Tongue (tissue), 3 donors: ENCODE measurements at places on chromosomes 5 and 9. TPM values are rescaled to one million over a fixed set of nuclear protein-coding genes. Genes with fewer than 3 reads are reported as not detected.

DNA sequence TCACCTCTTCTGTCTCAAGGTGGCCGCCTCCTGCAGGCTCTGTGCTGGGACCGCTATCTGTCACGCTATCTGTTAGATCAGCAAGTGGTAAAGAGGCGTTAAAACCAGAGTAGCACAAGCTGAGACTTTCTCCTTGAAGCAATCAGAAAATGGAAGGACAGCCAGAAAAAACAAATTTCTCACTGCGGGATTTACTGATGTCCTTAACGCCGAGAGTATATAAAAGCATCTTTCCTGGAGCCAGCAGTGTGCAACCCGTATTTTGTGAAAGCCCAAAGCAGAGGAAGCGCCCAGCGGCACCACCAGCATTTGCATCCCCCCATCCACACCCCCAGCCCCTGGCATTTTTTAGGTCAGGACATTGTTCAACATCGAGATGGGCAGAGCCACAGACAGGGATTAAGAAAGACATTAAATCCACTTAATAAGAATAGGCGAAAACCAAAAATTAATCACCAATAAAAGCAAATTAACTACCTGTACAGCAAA is 48.6 kb downstream of the DUSP1 start:
- no peak for DNase-seq

DNA sequence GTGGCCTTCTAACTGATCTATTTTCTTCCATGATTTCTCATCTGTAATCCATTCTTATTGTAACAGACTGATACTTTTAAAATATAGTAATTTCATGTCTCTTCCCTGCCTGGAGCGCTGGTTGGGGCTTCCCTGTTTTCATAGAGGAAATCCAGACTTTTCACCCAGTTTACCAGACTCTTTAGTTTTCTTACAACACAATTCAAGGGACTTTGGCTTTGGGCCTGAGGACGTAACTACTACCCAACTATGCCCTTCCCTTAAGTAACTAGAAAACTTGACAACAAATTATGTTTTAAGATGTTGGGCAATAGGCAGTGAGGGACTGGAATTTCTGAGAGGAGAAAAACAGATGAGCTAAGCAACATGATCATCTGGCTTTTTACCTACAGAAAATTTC is 289.6 kb downstream of the FGF10 start:
- no peak for DNase-seq

GRCh38 chr9:18976709-18977531 is 56.1 kb downstream of the SAXO1 start:
- no peak for DNase-seq

- DNase-seq = no peak
Observed at GRCh38 chr5:157477814-157478494, 17.9 kb downstream of the NIPAL4 start.

GRCh38 chr5:77560677-77561263 is 68.7 kb upstream of the WDR41 start:
- peak; percentile 81 for DNase-seq

- DNase-seq = peak; percentile 83
Observed at GRCh38 chr9:108634204-108634603, 221.6 kb downstream of the ACTL7B start.

- no peak for DNase-seq
Observed at GRCh38 chr5:88551724-88552345, 283.2 kb upstream of the TMEM161B start.

DNA sequence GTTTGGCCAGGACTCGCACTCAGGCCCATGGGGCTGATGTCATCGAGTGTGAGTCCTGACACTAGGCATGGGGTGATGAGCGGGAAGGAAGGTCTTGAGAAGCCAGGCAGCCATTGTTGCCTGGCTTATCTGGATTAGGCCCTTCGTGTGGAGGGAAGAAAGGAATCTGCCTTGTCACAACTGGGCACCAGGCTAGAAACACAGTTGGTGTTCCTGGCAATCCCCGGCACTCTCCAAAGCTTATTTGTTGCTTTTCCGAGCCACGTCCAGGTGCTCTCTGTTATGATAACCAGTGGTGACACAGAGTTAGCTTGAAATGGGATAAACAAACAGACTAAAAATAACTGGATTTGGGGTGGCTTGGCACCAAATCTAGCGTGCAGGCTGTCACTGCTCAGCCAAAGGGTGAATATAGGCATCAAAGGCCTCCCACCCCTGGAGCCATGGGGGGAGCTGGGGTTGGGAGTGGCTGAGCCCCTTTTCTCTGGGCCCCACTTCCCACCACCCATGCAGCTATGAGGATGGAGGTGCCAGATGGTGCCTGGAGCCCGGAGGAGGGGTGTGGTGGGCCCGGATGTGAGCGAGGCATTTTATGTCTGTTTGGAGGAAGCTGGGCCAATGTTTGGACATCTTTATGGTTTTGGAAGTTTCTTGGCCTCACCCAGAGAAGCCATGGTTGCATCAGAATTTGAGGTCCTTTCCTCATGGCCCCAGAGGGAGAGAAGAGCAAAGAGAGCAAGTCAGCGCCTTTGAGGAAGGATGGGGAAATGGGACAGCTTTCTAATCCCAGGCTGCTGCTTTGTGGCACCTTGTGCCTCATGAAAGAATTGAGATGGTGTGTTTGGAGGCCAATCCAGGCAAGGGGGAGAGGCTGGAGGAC is 98.0 kb upstream of the PITX1 start:
- no peak for DNase-seq

GRCh38 chr9:137224830-137225694 is at the start of gene CYSRT1:
Gene CYSRT1 (plus strand): TSS chr9:137225174. CDS start chr9:137225622, 448 bp downstream.
- no peak for DNase-seq

DNA sequence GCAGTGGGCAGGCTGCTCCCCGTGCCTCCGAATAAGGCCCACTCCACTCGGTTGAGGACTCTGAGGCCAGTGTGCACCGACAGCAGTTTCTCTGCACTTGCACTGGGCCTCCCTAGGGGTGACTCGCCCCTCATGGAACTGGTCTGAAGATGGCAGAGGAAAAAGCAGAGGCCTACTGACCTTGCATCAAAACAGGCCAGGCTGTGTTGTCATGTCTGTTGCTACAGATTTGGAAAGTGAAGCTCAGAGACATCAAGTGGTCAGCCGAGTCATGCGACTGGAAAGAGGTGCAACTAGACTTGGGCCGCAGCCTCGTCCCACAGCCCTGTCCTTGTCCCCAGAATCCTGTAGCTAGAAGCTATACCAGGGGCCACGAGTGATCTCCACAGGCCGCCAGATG is 78.3 kb downstream of the DCP2 start:
- DNase-seq = no peak

- DNase-seq = peak; percentile 50
Observed at GRCh38 chr5:134438721-134439123, 27.0 kb upstream of the CDKN2AIPNL start.

DNA sequence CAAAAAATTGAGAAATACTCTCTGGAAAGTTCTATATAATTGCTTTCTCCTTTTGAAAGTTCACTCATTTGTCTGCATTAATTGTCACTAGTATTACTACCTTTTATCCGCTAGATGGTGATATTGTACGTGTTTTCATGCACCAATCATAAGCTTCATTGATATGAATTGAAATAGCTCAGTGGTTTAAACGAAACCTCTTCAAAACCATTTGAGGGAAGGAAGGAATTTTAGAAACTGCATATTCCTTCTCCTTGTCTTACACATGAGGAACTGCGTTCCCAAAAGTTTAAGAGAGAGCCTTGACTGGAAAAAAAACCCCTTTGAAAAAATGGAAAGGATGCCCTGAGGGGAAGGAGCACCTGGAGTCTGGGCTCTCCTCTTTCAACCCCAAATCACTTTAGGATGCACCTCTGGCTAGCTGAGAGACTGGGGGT is 98.6 kb downstream of the YTHDC2 start:
- DNase-seq = peak; percentile 54

DNA sequence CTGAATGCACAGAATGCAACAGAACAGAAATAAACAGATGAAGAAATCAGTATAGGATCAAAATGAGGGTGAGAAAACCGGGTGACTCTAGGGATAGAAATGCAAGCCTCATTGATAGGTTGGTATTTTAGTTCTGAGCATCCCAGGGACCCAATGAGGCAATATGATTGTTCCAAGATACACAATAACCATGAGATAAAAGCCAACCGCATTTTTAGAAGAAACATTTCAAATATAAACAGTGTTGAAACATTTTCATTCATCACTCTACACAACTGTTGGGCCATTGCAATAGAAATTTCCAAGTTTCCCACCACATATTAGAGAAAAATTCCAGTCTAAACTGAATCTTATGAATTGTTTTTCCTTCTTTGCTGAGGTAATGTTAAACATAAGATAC is 452.3 kb upstream of the PTGER4 start:
- DNase-seq = no peak

GRCh38 chr5:139821806-139822552 is 26.4 kb downstream of the PSD2 start:
- DNase-seq = no peak

DNA sequence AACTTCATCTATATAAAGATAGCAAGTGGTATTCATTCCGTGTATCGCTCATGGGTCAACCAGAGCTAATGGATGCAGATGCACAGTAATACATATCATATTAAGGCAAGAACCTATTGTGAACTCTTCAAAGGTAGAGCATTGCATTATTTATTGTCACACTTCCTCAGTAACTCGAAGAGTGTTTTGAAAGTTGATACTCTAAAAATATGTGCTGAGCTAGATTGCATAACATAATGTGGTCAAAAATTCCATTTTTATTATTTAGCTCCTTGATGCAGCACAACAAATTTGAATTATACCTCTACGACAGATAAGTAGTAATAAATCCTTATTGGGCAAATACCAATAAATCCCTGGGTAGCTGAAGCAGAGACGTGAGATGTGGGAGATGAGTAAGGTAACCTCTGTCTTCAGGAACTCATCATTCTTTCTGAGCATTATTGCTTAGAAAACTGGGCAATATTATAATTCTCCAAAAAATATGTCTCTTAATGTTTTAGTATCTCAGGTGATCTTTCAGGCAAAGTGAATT is 70.3 kb downstream of the CDH18 start:
- no peak for DNase-seq

DNA sequence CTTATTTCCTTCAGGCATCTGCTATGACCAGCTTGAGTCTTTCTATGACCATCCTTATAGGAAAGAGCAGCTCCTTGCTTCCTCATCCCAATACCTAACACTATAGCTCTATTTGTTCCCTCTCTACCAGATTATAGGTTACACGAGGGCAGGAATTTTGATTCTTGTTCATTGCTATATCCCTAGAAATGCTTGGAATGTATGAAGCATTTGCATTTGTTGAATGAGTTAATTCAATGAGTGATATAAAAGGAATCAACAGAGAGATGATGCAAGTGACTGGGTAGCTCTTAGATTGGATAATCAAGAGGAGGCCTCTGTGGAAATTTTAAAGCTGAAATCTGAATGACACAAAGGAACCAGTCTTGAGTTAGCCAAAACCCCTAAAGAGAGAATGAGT is 13.9 kb downstream of the ZCCHC9 start:
- no peak for DNase-seq

GRCh38 chr9:89635816-89636215 is 31.0 kb downstream of the GADD45G start:
- peak; percentile 89 for DNase-seq

DNA sequence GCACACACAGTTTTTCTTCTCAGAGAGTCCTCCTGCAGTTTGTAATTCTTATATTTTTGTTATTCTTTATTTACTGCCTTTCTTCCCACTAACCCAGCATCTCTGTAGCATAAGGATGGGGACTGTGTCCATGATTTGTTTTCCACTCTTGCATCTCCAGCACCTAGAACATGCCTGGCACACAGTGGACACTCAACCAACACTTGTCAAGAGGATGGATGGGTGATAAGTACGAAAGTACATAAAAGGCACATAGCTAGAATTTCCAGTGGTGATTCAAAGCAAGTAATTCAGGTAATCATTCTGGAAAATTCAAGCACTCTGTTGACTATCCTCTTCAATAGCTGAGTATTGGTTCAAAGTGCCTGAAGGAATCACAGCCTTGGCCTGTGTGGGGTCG is 60.2 kb upstream of the TRIO start:
- no peak for DNase-seq

DNA sequence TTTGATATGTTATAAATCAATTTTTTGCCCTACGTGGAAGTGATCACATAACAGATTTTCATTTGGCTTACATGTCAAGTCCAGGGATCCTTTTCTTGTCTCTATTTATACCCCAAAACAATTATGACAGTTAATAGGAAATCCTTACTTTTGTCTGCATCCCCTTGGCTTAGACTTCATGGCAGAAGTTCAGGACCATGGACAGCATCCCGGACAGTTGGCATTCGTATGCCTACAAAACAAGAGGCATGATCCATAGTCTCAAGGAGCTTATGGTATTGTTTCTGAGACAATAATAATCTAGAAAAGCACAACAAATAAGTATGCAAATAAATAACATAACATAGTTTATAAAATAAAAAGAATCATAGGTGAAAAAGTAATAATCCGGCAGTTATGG is 214.3 kb upstream of the GRIA1 start:
- DNase-seq = peak; percentile 72

- DNase-seq = no peak
Observed at GRCh38 chr9:88716596-88717290, 181.8 kb downstream of the NXNL2 start.

- DNase-seq = peak; percentile 38
Observed at GRCh38 chr5:117262572-117263131, 688.0 kb upstream of the SEMA6A start.

GRCh38 chr5:127425037-127425436 is 92.4 kb upstream of the PRRC1 start:
- DNase-seq = peak; percentile 71

- peak; percentile 22 for DNase-seq
Observed at GRCh38 chr5:168877132-168877892, 298.1 kb upstream of the PANK3 start.

- DNase-seq = peak; percentile 2
Observed at GRCh38 chr5:81363093-81363871, 30.7 kb downstream of the ACOT12 start.

GRCh38 chr5:123545506-123545905 is 33.5 kb downstream of the CSNK1G3 start:
- peak; percentile 13 for DNase-seq

Gene SHB
- 10.2 TPM for total RNA-seq

Gene NTMT1
- 31.5 TPM for total RNA-seq

Gene MARCOL
- not detected for total RNA-seq

Gene ALAD
- total RNA-seq = 27.8 TPM

Gene CEL
- 0.41 TPM for total RNA-seq

Gene HMMR
- total RNA-seq = 17.7 TPM

Gene IL7R
- total RNA-seq = 0.72 TPM

Gene IL17B
- 56.1 TPM for total RNA-seq

Gene KCNV2
- not detected for total RNA-seq

Gene PCDHGA12
- 5.1 TPM for total RNA-seq

Gene PCSK1
- not detected for total RNA-seq

Gene MLANA
- not detected for total RNA-seq

Gene FBP2
- 83.0 TPM for total RNA-seq

Gene ARHGEF28
- total RNA-seq = 22.0 TPM

Gene IL3
- not detected for total RNA-seq

Gene IL9
- not detected for total RNA-seq

Gene FBN2
- total RNA-seq = 215 TPM
